GM06990 (cell line): ENCODE measurements at places on chromosomes 1 and 21.
A peak's percentile ranks its signal among the peaks of the same experiment; 100 is the strongest.

DNA sequence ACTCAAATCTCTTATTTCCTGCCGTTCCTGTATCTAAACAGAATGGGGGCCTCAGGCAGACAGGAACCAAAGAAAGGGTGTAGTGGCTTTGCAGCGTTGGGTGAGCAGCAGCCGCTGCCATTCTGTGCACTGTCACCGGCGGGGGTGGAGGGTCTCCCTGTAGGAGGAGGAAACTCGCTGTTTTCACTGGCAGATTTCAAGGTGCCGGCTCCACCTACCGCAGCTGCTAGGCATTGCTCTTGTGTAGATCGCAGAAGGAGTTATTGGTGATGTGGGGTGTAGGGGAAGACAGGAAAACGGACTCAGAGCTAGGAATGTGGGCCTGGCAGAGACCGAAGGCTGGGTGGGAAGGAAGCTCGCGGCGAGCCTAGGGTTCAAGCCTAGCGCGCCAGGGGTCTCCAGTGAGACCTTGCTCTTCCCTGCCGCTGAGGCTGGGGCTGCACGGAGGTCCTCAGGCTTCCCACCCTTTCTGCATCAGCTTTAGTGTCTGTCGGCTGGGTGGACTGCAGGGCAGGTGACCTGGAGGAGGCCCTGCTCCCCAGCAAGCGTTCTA lies 20.8 kb downstream of the ATP5PO start:
- DNase-seq = peak; percentile 34

GRCh38 chr1:219940707-219941106 lies 12.3 kb upstream of the SLC30A10 start:
- no peak for DNase-seq

DNA sequence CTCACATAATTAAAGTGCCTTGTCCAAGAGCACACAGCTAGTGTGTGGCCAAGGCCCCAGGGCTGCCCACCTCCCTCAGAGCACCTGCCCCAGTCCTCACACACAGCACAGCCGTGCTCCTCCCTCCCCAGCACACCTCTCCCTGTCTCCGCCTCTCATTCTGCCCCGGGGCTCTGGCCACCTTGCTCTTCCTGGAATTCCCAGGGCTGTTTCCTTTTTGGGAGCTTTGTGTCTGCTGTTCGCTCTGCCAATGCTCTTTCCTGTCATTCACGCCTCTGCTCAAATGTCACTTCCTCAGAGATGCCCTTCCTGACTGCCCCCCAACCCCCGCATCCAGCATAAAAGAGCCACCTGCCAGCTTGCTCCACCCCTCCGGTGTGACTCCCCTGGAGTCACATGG lies 13.3 kb downstream of the SLC6A17 start:
- DNase-seq = no peak

DNA sequence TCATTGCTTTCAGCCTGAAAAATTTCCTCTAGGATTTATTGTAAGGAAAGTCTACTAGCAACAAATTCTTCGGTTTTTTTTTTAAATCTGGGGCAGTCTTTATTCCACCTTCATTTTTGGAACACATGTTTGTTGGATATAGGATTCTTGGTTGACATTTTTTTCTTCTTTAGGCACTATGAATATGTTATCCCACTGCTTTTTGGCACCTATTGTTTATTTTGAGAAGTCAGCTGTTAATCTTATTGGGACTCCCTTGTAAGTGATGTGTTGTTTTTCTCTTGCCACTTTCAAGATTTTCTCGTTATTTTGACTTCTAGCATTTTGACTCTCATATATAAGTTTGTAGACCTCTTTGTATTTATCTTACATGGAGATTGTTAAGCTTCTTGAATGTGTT lies 99.3 kb downstream of the NPHS2 start:
- DNase-seq = no peak

GRCh38 chr1:54100500-54100899 lies 47.1 kb downstream of the TCEANC2 start:
- DNase-seq = no peak

GRCh38 chr1:39925721-39926342 lies 24.1 kb upstream of the MYCL start:
- DNase-seq = no peak

- no peak for DNase-seq
Observed at GRCh38 chr1:206915030-206915735, 6.6 kb downstream of the FCMR start.
